ENCODE measurements at places on chromosomes 2 and 18.
A peak's percentile ranks its signal among the peaks of the same experiment; 100 is the strongest.

- DNase-seq = no peak
Measured at GRCh38 chr18:75208836-75209128, 157 bp downstream of the PTGR3 start.

DNA sequence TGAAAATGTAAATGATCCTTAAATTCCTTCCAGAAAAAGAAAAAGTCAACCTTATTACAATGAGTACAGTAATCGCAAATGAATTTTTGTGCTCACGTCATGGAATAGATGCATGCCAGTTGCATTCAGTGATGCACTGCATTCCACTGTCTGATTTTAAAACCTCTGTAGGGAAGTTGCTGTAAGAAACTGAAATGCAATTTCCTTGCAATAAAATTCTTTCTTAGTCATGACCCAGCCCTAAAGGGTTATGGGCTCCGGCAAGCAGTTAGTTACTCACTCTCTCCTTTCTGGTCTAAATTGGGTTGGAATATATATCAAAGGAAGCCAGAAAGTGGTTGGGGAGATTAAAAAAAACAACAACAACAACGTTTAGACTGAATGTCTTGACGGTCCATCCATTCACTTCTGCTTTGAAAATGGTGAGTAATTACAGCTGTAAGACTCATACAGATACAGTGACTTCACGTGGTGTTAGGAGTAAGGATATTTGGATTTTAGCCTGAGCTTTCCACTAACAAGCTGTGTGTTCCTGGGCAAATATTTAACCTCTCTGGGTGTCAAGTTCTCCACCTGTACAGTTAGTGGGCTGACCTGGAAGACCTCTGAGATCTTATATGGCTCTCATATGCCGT lies 8.6 kb upstream of the RND3 start:
- DNase-seq = no peak

DNA sequence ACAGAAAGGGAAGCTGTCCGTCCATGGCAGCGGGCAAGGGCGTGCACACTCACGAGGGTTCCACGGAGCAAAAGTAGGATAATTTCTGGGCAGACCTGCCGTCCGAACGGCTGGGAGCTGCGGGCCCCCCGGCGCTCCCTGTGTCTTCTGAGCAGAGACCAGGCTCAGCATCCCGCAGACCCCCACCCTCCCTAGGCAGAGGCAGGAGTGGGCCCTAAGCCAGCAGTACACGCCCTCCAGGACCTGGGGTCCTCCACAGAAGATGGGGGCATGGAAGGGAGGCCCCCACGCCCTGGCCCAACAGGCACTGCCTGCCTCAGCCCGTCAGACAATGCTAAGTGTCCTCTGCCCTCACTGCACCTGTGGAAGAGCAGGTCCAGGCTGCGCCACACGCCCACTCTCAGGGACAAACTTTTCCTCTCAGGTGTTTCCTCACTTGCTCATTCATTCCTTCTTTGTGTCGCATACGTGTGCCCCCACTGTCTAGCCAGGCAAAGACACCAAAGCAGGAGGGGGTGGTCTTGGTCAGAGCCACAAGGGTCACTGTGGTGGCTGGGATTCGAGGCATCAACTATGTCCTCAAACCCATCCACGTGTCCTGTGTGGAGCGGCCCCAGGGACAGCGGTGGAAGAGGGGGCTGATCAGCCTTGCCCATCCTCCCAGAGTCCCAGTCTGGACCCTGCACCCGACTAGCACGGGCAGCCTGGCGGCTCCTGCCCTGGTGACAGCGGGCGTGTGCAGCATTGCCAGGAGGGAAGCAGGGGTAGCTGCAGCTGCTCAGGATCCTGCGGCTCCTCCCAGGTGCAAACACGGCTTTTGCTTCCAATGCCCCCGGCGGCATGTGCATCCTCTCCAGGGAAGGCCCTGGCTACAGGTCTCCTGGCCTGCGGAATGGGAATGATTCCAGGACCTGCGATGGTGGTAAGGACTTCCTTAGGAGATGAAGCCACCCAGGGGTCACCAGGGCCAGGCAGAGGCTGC lies 2.4 kb upstream of the GPC1 start:
- DNase-seq = peak; percentile 31

- DNase-seq = no peak
Measured at GRCh38 chr2:19214682-19215391, 143.6 kb downstream of the OSR1 start.

DNA sequence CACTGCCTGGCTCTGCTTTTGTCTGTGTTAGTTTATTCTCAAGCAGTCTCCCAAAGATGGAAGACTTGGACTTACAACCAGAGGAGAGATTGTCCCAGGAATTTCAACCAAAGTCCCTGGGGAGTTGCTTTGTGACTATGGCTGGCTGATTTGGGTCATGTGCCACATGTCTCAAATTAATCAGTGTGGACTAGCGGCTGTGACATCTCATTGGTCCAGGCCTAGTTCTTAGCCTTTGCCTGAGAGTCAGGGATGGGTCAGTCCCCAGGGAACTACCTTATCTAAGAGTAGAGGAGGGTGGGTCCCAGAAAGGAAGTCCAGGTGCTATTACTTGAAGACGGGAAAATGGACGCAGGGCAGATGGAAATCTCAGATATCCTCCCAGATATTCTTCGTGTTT lies 217.1 kb downstream of the ACKR3 start:
- no peak for DNase-seq

DNA sequence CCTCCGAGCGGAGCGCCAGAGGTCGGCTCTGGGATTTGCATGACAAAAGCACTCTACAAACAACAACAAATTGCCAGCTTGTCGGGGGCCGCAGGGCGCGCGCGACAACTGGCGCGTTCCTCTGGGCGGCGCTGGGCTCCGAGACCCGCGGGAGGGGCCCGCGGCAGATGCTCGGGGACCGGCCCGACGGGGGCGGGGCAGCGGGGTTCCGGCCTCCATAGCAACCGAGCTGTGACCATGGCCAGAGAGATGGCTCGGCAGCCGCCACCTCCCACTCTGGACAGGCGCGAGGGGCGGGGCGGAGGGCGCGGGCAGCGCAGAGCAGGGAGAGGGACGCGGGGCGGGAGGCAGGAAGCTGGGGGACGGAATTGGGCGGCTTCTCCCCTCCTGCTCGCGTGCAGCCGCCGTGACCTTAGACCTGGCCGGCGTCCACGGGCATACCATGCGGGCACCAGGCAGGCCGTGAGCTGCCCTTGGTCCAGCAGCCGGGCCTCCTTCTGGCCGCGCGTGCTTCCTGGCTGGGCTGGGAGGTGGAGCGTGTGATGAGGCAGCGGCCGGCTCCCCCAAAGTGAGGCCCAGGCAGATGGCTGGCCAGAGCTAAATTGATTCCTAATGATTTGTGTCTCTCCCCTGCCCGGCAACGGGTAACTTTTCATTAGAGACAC lies 171.5 kb downstream of the CELF4 start:
- DNase-seq = no peak

DNA sequence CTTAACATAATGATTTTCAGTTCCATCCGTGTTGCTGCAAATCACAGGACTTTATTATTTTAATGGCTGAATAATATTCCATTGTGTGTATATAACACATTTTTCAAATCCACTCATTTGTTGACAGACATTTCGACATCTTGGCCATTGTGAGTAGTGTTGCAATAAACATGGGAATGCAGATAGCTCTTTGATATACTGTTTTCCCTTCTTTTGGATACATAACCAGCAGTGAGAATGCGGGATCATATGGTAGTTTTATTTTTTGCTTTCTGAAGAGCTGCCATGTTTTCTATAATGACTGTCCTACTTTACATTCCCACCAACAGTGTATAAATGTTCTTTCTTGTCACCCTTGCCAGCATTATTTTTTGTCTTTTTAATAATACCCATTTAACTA lies 420.3 kb upstream of the CHAC2 start:
- DNase-seq = no peak

DNA sequence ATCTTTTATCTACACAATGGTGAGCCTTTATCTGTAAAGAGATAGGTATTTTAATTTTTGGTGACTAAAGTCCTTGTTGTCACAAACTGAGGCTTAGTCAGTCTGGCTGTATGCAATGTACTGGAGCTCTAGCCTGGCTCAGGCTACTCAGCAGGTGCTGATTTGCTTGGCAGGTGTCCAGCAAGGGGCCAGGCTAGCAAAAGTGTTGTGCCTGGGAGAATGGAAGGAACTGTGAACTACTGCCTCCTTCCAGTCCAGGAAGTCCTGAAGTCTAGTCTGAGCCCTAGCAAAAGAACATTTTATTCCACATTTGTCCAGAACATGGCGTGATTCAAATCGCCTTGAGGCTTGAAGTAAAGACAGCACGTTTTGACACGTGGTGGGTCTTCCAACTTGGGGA lies 260.5 kb downstream of the CCDC85A start:
- no peak for DNase-seq

DNA sequence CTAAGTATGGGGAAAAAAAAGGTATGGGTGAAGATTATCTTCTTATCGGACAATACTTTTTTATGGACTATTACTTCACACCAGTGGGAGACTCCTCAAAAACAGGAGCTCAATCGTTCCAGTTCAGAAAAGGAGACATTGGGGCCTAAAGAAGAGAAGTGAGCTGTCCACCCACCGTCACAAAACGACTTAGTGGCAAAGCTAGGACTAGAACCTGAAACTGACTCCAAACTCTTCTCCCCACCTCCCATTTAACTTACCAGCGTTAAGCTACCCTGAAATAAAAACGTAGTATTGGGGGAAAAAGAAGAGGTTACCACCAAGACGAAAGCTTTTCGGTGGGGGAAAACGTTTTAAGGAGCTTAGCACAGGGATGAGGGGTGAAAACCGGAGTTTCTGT lies 503 bp downstream of the GTF3C3 start:
- DNase-seq = no peak

DNA sequence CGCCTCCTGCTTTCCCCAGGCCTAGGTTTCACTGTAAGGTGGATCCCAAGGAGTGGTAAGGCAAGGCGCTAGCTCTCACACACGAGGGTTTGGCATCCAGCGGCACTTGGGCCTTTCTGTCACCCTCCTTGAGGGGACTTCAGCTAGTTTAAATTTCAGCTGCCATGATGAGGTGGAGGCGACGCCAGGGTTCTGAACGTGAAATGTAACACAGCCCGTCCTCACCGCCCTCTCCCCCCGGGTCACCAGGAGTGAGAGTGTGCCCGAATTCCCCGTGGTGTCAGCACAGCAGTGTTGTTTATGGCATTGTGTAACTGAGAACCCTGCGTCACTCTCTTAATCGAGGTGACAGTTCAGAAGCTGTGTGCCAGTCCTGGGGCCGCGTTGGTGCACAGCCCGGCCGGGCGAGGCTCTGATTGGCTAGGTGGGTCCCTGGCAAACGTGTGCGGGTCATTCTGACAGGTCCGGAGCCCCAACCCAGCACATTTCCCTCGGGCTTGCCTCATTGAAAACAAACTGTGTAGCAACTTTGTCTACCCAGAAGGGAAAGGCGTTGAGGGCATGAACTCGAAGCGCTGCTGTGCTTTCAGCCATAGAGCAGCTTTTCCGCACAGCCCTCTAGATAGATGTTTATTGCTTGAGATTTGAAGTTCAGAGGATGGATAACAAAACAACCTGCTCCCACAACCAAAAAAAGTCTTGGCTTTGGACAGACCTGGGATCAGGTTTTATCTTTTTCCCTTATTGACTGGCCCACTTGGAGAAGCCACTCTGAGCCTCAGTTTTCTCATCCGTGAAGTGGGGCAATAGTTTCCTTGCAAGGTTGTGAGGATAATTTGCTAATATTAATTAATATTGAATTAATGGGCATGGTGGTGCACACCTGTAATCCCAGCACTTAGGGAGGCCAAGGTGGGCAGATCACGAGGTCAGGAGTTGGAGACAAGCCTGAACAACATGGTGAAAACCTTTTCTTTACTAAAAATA lies 4.9 kb downstream of the CIDEA start:
- no peak for DNase-seq

DNA sequence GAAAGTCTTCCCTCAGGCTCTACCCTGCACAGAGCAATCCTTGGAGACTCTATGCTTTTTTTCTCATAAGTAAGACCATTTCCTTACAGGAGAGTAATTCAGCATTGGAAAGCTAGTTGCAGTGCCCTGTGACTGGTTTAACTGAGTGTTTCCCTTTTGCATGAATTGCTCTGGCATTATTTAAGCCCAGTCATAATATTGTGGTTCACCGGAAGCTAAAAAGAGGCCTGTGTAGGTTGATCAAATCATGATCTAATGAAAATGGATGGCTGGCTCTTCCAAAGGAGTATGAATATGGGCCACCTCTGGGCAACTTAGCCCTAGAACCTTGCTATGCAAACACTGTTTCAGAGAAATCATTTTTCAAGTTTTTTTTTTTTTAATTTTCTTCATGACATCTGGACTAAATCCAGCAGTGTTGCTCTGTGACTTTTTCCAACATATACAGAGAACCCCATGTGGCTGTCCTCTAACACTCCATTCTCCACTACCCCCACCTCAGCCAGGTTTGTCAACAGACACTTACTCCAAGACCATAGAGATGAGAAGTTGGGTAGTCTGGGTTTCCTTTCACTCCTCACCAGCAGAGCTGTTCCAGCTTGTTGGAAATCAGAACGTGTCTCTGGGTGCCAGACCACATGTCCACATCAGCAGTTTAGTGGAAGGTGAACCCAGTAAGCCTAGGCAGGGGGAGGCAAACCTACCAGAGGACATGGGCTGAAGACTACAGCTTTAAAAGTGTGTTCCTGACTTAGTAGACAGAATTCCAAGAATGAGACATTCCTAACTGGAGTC lies 175.2 kb upstream of the SLC14A2 start:
- no peak for DNase-seq

DNA sequence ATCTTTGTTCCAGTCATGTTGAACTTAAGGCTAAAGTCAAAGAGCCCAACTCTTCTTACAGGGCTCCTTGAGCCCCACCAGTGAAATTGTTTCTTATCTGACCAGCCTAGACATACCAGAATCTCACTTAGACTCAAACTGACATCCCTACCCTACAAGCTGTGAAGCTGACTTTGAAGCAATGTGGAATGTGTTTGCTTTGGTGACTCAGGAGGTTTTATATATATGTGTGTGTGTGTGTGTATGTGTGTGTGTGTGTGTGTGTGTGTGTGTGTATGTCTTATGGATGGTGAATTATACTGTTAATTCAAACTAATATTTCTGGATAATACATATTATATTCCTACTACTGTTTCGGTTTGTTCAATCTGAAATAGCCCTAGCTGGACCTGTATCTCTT lies 67.3 kb downstream of the CAMKMT start:
- no peak for DNase-seq

- DNase-seq = no peak
Measured at GRCh38 chr2:196112418-196113034, 43.9 kb upstream of the DNAH7 start.

GRCh38 chr2:186605041-186605440 lies 15.2 kb downstream of the ITGAV start:
- DNase-seq = no peak

GRCh38 chr2:69624131-69624530 lies 19.4 kb downstream of the AAK1 start:
- no peak for DNase-seq

- peak; percentile 15 for DNase-seq
Measured at GRCh38 chr2:26557244-26557925, 79.5 kb upstream of the OTOF start.

DNA sequence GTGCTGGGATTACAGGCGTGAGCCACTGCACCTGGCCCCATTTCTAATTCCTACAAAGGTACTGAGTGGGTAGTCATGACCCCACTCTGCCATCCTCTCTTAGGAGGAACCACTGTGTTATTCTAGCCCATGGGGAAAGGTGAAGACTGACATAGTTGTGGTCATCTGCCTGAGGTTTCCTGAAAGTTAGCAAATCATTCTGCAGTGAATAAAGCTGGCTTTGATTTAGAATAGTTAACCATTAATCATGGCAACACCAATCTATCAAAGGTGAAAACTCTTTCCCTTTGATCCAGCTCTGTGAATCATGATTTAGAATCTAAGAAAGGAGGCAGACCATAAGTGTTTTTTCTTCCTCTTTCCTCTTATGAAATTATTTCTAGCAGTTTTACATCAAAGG lies 50.8 kb downstream of the SUMO1 start:
- no peak for DNase-seq

Data from activated naive CD8-positive, alpha-beta T cell treated with anti-CD3 and anti-CD28 coated beads, Interleukin-2, amount 10 ng/mL, durations not matched to agents 7 days and 5 days (primary cell).